ENCODE measurements at places on chromosomes 4 and X.

- DNase-seq, result no peak
These were observed 97.2 kb upstream of the EOLA2 start for GRCh38 chrX:150035531-150035930.

DNA sequence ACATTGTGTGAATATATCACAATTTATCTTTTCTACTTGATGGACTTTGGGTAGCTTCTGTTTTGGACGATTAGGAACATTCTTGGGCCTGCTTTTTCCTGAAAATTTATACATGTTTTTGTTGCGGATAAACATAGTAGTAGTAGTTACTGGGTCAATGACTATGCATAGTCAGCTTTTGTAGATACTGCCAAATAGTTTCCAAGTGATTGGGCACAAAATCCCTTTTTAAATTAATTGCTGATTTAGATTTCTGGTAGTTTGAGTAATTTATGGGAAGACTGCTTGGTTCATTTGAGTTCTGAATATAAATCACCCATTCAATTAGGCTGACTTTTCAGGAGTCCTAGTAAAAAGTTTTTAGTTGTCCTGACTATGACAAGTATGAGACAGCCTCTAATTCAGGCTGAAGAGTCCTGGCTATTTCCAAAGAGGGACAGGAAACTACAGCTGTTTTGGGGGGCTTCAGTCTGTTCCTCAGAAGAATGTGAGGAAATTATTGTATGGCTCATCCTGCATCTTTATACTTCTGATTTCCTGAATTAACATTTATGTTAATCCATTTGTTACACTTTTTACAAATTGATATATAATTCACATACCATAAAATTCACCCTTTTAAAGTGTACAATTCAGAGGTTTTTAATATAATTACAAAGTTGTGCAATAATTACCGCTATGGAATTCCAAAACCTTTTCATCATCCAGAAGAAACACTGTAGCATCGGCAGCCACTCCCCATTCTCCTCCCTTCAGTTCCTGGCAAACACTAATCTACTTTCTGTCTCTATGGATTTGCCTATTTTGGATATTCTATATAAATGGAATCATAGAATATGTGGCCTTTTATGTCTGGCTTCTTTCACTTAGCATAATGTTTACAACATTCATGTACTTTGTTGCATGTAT, 14.2 kb downstream of the LRP2BP start:
- DNase-seq, result no peak

DNA sequence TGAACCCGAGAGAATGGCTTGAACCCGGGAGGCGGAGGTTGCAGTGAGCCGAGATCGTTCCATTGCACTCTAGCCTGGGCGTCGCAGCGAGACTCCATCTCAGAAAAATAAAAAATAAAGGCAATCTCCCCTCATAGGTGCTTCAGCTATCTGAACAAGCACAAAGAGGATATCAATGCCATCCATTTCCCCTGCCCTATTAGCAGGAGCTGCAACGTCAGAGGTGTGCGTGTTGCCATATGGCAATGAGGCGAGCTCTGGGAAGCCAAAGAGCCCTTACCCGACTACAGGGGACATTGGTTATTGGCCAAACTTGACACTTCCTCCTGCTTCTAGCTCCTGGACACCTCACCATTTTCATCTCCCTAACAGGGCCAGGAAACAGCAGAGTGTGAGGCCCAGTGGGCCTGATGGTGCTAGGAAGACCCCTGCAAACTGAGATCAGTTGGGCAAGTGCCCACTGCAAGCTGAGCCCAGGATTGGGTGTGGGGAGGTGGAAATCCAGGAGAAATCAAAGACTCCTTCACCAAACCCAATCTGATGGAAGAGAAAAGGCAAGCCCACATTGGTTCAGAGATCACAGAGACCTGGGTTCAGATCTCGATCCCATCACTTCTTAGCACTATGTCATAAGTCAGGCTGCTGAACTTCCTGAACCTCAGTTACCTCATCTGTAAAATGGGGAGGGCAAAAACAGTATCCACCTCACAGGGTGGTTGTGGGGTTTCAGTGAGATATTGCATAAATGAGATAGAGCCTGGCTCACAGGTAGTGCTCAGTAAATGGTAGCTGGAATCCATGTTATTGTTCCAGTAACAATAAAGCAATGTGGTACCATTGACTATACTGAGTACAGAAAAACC, 21.2 kb downstream of the SLC25A5 start:
- DNase-seq, result no peak

GRCh38 chr4:5722328-5722727, 11.3 kb downstream of the EVC start:
- DNase-seq, result no peak
